ENCODE measurements at places on chromosomes 3 and 15.

DNA sequence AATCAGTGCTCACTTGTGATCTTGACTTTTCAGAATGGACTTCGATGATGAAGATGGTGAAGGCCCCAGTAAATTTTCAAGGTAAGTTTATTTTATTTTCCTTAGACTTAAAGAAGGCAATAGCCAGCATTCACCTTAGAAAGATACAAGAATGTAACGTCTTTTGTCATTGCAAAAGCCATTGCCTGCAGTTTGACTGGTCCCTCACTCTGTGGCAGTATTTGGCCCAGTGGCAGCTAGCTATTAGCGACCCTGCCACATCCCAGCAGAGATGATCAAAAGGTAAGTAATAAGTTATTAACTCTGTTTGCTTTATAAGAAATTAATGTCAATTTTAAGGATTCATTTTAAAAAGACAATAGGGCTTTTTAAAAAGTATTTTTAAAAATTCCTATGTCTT, 53.7 kb downstream of the ARNT2 start:
- DNase-seq: no peak

DNA sequence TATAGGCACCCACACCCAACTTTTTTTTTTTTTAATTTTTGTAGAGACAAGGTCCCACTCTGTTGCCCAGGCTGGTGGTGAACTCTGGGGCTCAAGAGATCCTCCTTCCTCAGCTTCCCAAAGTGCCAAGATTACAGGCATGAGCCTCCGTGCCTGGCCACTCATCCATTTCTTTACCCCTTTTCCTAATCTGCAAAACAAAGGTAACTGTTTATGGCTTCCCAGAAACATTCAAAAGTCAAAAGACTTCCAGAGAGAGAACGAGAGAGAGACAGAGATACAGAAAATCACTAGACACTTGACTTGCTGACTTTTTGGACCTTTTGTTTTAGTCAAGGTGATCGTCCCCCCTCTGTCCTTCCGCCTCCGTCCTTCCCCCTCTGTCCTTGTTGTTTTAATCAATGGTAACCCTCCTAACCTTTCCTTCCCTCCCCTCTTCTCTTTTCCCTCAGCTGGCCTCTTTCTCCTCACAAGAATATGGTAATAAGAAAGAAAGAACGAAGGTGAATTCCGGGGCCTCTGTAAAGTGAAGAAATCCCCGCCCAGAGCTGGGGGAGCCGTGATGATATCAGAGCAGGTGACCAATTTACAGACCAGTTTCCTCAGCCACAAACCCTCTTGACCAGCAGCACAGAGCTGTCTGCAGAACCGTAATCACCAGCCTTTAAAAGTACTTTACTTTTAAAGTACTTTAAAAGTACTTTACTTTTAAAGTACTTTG, 21.9 kb downstream of the KLHL6 start:
- no peak for DNase-seq

DNA sequence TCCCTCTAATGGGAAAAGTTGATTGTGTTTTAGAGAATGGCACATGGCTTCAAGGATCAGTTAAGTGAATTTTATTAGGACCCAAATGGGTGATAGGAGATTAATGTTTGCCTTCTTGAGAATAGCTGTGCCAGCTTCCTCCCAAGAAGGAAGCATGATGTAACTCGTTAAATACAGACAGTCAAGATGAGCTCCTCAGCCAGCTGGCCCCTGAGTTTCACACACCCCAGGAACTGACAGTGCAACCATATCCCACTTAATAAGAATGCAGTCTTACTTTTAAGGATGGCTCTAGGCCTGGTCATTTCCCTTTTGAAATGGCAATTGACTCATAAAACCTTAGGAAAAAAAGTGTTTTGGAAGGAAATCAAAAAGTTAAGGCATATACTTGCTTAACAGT, 472.8 kb upstream of the KCNMB2 start:
- no peak for DNase-seq

DNA sequence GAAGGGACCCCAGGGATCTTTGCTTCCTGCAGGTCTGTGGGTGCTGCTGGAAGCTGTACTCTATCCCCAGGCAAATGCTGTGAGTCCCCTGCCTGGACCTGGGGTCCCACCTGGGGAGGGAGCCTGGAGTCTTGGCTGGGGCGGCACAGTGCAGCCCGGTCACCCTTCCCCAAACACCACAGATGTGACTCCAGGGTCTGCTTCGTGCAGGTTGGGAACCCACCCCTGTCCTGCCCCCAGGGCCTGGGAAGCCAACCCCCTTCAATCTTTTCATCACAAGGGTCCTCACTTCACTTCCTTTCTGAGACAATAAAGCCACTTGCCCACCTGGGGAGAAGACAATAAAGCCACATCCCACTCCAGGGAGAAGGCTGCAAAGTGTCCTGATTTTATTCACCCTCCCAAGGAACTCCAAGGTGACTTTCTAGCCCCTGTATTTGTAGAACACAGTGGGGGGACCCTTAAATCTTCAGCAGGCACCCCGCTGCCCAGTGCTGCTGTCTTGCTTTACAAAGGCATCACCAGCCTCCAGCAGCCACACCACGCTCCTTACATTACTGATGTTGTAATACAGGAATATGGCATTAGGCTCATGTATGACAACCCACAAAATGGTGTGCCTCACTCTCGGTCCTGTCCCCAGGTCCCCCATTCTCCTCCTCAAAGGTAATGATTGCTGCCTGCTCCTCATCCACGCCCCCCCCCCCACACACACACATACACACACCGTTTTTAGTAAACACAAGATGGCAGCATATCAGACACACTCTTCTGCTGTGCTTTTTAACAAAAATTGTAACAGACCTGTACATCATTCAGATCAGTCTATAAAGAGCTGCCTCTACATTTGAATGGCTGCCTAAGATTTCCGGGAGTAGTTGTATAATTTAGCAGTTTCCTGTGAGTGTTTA, 9.9 kb downstream of the C3orf22 start:
- no peak for DNase-seq

DNA sequence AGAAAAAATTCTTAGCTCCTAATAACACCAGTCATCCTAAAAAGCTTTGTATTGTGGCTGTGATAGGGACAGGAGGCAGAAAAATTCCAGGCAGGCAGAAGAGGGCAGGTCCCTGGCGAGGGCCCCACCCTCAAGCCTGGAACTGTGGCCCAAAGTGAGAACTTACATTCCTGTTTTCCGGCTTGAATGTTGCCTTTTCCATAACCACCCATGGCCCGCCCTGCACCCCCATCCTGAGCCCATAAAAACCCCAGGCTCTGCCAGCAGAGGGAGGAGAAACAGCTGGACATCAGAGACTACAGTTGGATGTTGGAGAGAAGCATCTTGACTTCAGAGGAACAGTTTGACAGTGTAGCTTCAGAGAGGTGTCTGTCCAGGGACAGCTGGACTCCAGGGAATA, 37.3 kb downstream of the SLCO2A1 start:
- no peak for DNase-seq

DNA sequence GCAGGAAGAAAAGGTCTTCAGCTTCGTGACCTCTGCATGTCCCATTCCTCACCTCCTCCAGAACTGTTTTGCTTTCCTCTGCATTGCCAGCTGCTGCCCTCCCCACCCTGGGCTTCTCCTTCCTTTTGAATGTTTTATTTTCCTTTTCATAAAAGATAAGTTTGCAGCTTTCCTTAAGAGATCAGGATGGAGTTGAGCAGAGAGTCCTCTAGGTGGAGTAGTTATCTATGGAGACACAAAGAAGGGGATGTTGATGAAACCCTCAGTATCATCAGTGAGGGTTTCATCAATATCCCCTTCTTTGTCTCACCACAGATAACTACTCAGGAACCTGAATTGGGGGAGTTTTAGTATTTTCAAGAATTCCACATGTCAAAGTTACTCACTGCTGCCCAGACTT, 19.0 kb upstream of the SLC25A36 start:
- DNase-seq: peak; percentile 50

DNA sequence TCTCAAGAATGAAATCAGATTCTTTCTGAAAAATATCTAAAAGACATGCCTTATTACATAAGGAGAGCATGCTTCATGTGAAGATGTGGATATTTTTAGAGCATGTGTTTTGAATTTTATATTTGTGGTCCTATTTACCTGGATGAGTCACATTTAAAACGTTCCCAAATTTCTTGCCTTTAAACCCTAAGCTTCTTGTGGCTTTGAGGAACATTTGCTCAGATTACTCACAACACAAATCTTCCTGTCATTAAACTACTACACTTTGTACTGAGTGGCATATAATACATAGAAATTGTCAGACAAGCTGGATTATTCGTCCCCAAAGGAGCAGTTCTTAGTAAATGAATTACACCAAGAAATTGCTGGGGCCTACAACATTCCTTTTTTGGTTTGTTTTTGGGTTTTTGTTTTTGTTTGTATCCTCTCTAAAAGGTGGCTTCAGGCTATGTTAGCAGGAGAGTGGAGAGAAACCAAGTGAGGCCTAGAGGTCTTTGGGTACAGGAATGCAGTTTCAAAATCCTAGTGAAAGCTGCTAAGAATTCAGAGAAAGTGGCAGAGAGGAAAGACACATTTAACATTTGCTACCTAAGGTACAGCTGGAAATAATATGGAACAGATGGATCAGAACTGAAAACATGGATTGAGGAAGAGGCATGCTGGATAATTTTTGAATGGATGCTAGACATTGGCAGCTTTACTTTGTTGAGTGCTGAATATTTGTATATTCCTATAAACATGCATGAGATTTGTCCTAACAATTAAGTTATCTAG, 128.1 kb downstream of the RPL22L1 start:
- no peak for DNase-seq

GRCh38 chr15:87243474-87243873, 1013.1 kb downstream of the NTRK3 start:
- no peak for DNase-seq

GRCh38 chr15:79160211-79160610, 69.6 kb upstream of the RASGRF1 start:
- DNase-seq: no peak

DNA sequence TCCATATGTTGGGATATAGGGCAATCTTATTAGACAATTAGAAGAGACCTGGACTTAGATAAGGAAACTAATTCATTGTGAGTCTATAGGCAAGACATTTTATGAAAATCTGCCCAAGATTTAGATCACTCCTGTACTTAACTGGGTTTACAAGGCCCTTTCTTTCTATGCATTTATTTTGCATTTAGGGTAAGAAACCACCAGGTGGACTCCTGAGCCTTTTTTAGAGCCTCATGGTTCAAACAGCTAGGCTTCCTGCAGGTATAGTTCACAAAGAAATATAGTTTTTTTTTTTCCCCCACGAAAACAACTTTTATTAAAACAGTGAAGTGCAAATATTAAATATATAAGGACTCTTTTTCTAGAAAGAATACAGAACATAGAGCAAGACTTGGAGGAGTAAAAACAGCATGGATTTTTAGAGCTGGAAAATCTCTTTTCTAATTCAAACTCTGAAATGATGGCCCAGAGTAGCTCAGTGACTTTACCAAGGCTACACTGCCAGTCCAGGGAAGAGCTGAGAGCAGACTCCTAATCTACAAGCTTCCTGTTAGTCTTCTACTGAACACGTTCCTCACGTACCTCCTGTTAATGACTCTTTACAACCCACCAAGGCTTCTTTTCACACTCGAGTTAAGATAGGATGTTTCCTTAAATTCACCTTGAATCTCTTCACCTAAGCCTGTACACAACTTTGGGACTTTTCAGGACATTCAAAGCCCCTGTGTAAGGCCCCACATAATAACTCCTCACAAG, 400.9 kb upstream of the ATP11B start:
- no peak for DNase-seq

DNA sequence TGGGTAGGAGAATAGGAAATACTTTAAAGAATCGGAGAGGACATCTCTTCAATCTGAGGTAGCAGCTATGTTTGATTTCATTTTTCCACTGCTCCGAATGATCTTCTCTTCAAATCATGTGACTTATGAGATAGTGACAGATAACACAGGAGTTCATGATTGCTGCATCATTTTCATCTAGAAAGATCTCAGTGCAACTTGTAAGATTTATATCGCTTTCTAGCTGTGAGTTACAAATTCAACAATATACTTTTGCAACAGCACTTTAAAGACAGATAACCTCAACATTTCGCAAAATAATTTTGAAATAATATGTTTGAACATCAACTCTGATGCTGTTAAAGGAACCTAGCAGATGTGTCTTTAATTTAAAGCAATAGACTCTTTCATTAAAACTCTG, 99.9 kb upstream of the CCDC80 start:
- peak; percentile 91 for DNase-seq

- no peak for DNase-seq
Observed at GRCh38 chr15:80041494-80042253, 17.8 kb upstream of the ZFAND6 start.

GRCh38 chr3:123869165-123869564, 15.0 kb downstream of the MYLK start:
- no peak for DNase-seq

DNA sequence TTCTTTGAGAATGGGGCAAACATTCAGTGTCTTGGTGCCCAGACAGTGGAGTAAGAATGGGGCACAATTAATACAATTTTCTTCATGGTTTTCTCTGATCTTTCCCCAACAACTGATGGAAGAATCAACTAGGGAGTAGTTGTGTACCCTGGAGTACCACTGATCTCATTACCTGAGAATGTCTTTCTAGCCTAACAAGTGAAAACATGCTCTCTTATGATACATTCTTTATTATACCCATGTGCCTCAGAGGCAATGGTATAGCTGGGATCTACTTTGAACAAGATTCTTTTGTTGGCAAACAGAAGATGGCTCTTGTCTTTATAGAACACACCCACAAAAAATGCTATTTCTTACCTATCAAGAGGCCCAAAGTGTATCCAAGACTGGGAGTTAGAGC, 250.6 kb upstream of the CMC1 start:
- DNase-seq: no peak

DNA sequence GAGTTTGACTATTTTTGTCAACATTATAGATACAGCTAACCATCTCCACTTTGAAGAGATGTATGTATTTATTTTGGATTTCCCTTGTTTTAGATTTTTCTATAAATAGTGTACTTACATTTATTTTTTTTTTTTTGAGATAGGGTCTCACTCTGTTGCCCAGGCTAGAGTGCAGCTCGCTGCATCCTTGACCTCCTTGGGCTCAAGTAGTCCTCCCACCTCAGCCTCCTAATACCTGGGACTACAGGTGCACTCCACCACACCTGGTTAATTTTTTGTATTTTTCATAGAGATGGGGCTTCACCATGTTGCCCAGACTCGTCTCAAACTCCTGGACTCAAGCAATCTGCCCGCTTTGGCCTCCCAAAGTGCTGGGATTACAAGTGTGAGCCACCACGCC, 55.3 kb upstream of the TRPM1 start:
- DNase-seq: no peak

DNA sequence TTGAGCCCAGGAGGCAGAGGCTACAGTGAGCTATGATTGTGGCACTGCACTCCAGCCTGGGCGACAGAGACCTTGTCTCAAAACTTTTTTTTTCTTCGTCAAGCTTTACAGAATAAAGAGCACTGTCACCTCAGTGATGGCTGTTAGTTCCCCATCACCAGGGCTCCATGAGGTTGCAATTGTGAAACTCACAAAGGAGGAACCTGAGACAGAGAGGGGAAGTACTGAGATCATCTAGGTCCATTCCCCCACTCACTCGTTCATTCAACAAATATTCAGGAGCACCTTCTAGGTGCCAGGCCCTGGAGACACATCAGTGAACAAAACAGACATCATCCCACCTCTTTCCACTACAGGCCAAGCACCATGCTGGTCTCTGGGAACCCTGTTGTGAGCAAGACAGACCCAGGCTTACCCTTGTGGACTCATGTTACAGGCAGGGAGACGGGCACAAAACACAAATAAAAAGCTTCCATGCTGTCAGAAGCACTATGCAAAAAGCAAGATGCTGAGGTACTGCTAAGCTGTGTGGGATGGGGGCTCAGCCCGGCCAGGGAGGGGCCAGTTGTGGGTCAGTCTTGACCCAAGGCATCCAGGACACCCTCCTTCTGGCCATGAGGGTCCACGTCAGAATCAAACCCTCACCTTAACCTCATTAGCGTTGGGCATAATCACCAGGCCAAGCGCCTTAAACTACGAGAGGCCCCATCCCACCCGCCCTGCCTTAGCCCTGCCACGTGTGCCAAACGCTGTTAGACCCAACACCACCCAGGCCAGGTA, 2.1 kb upstream of the RHO start:
- DNase-seq: peak; percentile 99
